ENCODE measurements at places on chromosomes 6 and 20. TPM values are rescaled to one million over a fixed set of nuclear protein-coding genes. Genes with fewer than 3 reads are reported as not detected.

DNA sequence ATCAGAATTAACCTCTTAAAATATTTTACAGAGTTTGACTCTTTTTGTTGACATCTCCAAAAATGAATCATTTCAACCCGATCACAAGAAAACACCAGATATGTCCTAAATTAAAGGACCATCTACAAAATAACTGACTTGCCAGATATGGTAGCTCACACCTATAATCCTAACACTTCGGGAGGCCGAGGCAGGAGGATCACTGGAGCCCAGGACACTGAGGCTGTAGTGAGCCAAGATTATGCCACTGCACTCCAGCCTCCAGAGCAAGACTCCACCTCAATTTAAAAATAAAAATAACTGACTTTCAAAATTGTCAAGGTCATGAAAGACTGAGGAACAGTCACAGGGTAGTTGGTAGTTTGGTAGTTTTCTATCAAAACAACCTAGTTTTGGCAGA, 34.9 kb downstream of the DCDC2 start:
- no peak for DNase-seq

DNA sequence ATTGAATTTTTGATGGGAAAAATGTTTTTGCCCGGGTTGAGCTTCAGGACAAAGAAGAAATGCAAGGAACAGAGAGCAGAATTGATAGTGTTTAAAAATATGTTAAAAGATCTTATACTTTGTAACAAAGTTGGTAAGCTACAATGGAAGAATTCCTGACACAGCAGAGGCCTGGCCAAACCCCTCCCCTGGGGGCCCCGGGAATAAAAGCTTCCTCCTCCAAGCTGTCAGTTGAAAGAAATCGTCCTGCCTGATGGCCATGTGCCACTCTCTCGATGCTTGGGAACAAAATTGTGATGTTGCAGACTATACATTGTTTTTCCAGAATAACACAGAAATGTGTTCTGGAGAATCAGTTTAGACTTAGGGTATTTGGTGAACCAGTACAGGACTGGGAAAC, 14.2 kb upstream of the TOX2 start:
- DNase-seq = no peak

- DNase-seq = no peak
Observed at GRCh38 chr20:51022227-51022802, 592 bp downstream of the KCNG1 start.

GRCh38 chr6:108348655-108349349, 53.9 kb downstream of the AFG1L start:
- peak; percentile 7 for DNase-seq

DNA sequence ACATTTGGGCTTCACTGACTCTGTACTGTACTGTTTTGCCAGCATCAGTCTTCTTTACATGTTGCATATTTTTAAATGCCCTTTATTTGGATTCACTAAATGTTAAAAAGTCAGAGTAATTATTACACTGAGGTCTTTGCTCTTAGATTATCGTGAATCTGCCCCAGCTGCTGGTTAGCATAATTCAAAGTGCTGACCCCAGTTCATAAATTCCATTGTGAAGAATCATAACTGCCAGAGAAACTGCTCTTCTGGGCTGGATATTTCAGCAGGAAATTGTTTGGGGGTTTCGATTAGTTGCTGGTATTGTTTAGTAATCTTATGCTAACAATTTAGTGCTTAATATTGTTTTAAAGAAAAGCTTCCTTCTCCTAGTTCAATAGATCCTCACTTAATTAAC, 682.1 kb upstream of the MAP3K7 start:
- no peak for DNase-seq

- DNase-seq = no peak
Observed at GRCh38 chr6:157519255-157520116, 138.5 kb downstream of the ZDHHC14 start.

- no peak for DNase-seq
Observed at GRCh38 chr20:56454754-56455153, 13.7 kb upstream of the RTF2 start.

SLC2A10 gene
- total RNA-seq = 8.0 TPM

DNA sequence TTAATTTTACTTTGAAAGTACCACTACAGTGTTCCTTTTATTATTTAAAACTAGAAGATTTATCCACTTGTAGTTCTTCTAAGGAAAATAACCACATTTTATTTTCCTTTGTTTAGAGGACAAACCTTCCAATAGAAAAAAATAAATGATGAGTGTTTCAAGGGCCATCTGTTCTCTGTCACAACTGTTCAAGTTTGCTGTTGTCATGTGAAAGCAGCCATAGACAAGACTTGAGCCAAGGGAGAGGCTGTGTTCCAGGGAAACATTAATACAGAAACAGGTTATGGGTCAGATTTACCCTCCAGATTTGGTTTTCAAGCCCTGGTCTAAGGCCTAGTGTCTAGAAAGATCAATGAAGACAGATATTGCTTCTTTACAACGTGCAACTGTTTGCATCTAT, 463.6 kb downstream of the C6orf118 start:
- no peak for DNase-seq

- no peak for DNase-seq
Observed at GRCh38 chr20:49646126-49646525, 67.6 kb downstream of the B4GALT5 start.

GRCh38 chr20:32912688-32913087, 54.0 kb downstream of the EFCAB8 start:
- DNase-seq = peak; percentile 9

ABHD12 gene
- 68.7 TPM for total RNA-seq

- DNase-seq = no peak
Observed at GRCh38 chr20:25565578-25566157, 19.7 kb downstream of the NINL start.

DNA sequence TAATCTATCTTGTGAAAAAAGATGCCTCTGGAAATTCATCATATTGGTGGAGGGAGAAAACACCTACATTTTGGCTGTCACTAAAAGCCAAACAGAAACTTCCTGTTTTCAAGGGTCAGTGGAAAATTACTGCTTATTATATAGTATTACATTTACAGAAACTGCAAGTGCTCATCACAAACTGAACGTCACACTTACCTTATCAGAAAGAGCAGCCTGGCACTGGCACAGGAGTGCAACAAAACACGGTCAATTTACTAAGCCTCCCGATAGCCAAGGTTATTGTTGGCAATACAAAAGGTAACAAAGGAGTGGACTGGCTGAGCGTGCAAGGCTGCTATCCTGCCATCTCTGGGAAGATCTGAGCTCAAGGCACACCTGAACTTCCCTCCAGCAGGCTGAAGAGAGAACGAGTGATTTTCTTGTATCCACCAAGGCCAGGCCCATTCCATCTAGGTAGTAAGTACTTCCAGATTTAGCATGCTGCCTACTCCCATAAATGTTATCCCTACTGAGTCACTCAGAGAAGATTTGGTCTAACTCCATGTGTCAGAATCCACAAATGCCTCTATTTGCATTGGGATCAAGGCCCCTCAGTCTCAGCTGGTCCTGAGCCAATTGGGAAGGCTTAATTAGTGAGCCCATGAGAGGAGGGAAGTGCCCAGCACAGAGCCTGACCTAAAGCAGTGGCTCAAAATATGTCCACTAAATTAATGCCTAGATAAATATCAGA, 399.8 kb downstream of the BTBD9 start:
- peak; percentile 5 for DNase-seq

GGT7 gene
- total RNA-seq = 16.9 TPM

DNA sequence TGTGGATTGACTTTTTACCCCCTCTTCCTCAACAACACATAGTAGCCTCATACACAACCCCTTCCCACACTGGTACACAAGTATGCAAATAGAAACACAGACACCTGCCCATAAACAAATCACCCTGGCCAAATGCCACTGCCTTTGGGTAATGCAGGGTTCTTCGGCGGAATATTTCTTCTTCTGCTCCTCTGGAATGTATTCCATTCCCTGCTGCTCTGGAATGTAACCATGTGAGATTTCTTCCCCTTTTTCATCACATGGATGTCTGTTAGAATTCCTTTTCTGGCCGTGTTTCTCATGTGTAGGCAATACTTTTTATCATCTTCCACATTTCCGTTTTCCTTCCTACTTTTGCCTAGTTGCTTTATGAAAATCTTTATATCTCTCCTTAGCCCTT, 76.1 kb upstream of the TPD52L1 start:
- DNase-seq = no peak

DNA sequence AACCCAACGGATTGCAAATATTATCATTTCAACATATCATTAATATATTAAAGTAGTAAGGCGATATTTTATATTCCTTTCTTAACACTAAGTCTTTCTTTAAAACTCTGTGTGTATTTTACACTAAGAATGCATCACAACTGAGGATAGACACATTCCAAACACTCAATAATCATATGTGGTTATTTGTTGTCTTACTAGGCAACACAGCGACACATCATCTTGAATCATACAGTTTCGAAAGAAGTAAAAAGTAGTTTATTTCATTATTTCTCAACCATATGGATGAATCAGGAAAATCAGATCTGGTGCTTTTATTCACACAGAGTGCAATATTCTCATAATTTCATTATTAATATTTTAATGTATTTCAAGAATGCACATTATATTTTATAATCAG, 662.4 kb downstream of the EPHA7 start:
- peak; percentile 44 for DNase-seq

GRCh38 chr20:8018958-8019245, 659 bp downstream of the TMX4 start:
- DNase-seq = no peak

GRCh38 chr6:3884007-3884745, 35.0 kb downstream of the FAM50B start:
- DNase-seq = peak; percentile 60

DNA sequence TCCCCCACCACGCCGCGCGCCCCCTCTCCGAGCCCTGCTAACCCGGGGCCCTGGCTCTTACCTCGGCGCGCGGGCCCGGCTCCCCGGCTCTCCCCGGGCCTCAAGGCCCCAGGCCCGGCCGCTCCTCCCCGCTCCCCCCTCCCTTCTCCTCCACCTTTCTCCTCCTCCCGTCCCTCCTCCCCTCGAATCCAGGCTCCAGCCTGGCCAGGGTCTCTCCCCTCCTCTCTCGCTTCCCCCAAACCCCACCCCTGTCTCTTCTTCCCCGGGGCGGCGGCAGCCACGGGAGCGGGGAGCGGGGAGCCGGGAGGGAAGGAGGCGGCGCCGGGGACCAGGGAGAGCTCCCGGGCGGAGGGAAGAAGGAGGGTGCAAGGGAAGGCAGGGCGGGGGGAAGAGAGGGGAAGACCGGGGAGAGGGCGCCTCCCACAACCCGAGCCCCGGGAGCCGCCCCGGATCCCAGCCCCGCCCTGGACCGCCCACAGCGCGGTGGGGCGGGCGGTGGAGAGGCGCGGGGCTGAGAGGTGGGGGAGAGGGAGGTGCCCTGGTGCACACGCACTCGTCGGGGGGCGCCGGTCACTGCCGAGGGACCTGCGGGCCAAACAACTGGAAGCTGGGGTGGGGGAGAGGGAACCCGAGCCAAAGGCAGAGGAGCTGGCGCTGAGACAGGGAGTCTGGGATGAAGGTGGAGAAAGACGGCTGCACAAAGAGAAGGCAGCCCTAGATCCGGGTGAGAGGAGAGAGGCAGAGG, at the start of gene GABBR1:
Gene GABBR1 (minus strand): TSS at position 395 of the 745 bp plus-strand sequence. CDS start 798 bp downstream, outside the sequence.
- DNase-seq = peak; percentile 63

UST gene
- 0.87 TPM for total RNA-seq

DNA sequence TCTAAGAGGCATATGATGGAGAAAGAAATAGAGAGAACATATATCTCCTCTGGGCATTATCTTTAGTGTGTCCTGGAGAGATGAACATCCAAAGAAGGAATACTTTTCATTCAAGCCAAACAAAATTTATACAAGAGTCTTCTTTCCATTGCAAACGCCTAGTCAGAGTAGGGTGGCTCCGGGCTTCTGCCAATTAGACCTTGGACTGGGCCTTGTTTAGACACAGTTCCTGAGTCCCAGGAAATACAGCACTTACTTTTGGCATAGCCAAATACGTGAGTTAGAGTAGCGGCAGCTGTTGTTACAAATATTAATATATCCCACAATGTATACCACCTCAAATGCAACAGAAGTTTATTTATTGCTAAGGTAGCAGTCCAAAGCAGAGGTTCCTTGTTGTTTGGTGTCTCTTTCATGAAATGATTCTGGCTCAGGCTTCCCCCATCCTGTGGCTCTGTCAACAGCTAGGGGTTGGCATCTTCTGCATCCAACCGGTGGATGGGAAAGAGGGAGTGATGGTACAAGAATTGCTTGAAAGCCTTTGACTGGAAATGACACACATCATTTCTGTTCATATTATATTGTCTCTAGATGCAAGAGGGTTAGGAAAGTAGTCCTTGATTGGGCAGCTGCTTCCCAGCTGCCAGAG, 148.0 kb upstream of the SPACA1 start:
- no peak for DNase-seq

DNA sequence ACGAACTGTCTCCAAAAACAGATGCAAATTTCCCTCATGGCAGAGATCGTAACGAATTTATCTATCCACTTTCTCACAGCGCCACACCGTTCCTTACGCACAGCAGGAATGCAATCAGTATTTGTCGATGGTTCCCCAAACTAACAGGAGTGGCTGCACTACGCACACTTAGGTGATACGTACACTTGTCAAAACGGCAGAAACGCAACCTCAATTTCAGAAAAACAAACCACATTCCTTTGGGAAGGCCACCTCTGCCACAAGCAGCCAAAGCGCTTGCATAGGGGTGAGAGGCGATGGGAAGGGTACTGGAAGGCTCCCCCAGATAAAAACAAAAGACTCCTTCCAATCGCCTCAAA, 638 bp downstream of the MDN1 start:
- peak; percentile 48 for DNase-seq

DNA sequence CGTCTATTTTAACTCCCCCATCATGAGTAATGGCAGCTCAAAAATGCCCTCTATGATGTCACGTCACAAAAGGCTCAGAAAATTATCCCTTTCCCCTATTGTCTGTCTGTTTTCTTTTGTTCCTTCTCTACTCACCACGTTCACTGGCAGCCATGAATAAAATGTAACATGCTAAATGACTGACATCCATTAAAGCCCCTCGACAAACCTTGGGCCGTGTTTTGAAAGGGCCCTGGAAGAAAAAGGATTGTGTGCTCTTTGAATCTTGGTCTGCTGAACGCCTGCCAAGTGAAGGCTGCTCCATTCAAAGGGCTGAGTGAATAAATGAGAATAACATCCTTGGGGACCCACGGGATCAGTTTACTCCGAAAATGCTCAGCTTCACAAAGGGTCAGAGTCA, 118.7 kb downstream of the RPS12 start:
- no peak for DNase-seq

DNA sequence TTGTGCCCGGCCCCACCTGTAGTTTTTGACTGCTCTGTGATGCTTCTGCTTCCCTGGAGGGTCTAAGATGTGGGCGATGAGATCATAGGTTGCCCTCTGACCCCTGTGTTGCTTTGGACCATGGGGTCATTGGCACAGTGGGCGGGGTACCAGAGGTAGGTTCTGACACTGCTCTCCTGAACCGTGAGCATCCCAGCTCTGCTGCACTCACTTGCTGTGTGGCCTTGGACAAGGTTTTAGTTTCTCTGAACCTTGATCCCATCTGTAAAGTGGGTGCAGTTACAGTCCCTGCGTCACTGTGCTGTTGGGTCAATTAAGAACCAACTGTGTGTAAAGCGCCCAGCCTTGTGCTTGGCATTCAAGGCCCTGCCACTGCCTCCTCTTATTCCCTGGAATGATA, 30.9 kb downstream of the SRC start:
- DNase-seq = no peak
